Colonic mucosa (tissue), 4 donors: ENCODE measurements at places on chromosomes 2 and 18. TPM values are rescaled to one million over a fixed set of nuclear protein-coding genes. Genes with fewer than 3 reads are reported as not detected.

DNA sequence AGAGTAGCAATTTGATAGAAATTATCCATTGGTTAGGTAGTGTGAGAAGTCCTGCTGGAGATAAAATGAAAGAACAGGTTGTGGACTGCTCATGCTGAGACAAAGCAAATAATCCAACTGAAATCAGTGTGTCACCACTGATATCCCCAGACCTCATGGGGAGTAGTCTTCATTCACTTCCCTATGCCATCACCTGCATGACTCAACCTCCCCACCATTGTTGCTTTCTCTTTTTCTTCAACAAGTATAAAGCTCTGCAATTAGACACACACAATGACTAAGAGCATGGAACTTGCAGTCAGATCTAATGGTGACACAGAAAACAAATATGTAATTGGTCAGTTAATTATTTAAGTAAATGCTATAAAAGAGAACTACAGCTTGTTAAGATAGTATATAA lies 475.3 kb downstream of the RIT2 start:
- H3K4me3 ChIP-seq = no peak overlapping the region
- no peaks in the 10 kb centered on the region for H3K4me1 ChIP-seq
- no peak for DNase-seq
- no peak overlapping the region for H3K27ac ChIP-seq
- no peaks in the 10 kb centered on the region for H3K36me3 ChIP-seq

GRCh38 chr2:80475970-80476369 lies 171.4 kb upstream of the LRRTM1 start:
- H3K4me1 ChIP-seq = no peaks in the 10 kb centered on the region
- no peaks in the 10 kb centered on the region for H3K36me3 ChIP-seq
- no peak for DNase-seq
- H3K27me3 ChIP-seq = no peaks in the 10 kb centered on the region
- no peak overlapping the region for H3K27ac ChIP-seq
- no peak overlapping the region for H3K4me3 ChIP-seq

DNA sequence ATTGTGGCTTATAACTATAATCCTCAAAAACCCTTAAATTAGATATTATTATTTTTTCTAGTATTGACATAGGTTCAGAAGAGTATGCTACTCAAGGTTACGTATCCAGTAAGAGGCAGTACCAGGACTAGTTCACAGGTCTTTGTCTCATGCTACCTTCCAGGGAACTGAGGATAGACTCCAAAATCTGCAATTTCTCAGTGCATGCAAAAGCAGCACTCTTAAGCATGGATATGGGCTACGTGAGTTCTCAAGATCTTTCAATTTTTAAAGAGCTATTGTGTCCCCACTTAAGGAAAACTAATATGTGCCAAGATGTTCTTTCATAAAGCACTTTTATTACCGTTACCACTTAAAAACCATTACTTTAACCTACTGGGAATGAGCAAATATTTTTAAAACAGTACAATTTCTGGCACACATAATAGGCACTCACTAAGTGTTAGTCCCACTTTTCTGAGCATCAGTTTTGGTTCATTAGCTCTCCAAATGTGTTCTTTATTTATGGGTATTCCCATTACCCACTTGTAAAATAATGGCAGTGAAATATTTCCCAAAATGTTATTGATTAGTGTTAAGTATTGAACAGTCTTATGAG lies 113.8 kb upstream of the TTN start:
- H3K27ac ChIP-seq = no peak overlapping the region
- no peak overlapping the region for H3K4me3 ChIP-seq
- H3K36me3 ChIP-seq = no peaks in the 10 kb centered on the region
- no peaks in the 10 kb centered on the region for H3K4me1 ChIP-seq
- no peaks in the 10 kb centered on the region for H3K27me3 ChIP-seq

GRCh38 chr2:131085646-131086045 lies 7.6 kb downstream of the FAM168B start:
- DNase-seq = no peak
- no peaks in the 10 kb centered on the region for H3K27me3 ChIP-seq
- H3K27ac ChIP-seq = no peak overlapping the region
- no peak overlapping the region for H3K4me3 ChIP-seq
- peaks cover 17% of the 10 kb centered on the region for H3K36me3 ChIP-seq
- H3K4me1 ChIP-seq = no peaks in the 10 kb centered on the region

GRCh38 chr2:105323111-105323510 lies 6.4 kb downstream of the TGFBRAP1 start:
- no peak for DNase-seq
- no peaks in the 10 kb centered on the region for H3K36me3 ChIP-seq
- no peak overlapping the region for H3K4me3 ChIP-seq
- no peaks in the 10 kb centered on the region for H3K27me3 ChIP-seq

GRCh38 chr18:78733762-78734613 lies 245.6 kb upstream of the SALL3 start:
- H3K27ac ChIP-seq = no peak overlapping the region
- H3K4me1 ChIP-seq = no peaks in the 10 kb centered on the region
- no peaks in the 10 kb centered on the region for H3K27me3 ChIP-seq

Gene SPAG16
- total RNA-seq = 18.6 TPM
